ENCODE measurements at places on chromosomes 6 and 20. TPM values are rescaled to one million over a fixed set of nuclear protein-coding genes. Genes with fewer than 3 reads are reported as not detected.

Gene HLA-DQA2
- total RNA-seq, result 0.62 TPM

- H3K27me3 ChIP-seq, result no peaks in the 10 kb centered on the region
- peaks cover 41% of the 10 kb centered on the region for H3K4me1 ChIP-seq
- peaks cover 64% of the 10 kb centered on the region for H3K36me3 ChIP-seq
- H3K27ac ChIP-seq, result no peak overlapping the region
- no peak overlapping the region for H3K4me3 ChIP-seq
Measured at GRCh38 chr20:48704761-48705160, 123.0 kb downstream of the PREX1 start.

DNA sequence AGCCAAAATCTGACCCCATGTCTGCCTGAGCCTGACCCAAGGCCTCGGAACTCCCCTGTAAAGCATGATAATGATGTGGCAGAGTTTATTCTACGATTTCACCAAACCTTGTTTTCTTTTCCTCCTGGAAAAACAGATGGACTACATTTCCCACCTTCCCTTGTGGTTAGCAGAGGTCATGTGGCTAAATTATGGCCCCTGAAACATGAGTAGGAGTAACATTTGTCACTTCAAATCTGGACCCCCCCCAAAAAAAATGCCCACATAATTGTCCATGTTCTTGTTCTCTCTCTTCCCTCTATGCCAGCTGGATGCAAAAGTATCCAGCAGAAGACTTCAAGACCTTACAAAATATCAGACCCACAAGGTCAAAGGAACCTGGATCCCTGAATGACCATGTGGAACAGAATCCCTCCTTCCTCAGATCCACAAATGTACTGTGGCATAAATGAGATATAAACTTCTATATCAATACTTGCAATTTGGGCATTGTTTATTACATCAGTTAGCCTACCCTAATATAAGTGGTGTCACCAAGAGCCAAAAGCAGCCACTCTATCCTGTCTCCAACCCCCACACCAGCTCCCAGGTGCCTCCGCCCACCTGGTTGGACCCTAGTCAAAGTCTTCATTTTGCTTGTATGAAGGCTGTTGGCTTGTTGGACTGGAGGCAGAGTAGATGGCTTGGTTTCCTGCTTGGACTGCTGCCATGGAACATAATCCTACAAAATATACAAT is 1.4 kb downstream of the C20orf96 start:
- peaks cover 3% of the 10 kb centered on the region for H3K36me3 ChIP-seq
- DNase-seq, result no peak
- no peak overlapping the region for H3K4me3 ChIP-seq

- H3K4me1 ChIP-seq, result no peaks in the 10 kb centered on the region
- DNase-seq, result no peak
- no peaks in the 10 kb centered on the region for H3K36me3 ChIP-seq
- H3K27ac ChIP-seq, result no peak overlapping the region
Measured at GRCh38 chr6:138430361-138431145, 26.5 kb downstream of the HEBP2 start.

DNA sequence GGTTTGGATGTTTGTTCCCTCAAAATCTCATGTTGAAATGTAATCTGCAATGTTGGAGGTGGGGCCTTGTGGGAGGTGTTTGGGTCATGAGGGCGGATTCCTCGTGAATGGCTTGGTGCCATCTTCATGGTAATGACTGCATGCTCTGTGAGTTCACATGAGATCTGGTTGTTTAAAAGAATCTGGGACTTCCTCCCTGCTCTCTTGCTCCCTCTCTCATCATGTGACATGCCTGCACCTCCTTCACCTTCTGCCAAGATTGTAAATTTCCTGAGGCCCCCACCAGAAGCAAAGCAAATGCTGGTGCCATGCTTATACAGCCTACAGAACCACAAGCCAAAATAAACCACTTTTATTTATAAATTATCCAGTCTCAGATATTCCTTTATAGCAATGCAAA is 250.3 kb upstream of the PLN start:
- no peak for DNase-seq
- no peaks in the 10 kb centered on the region for H3K36me3 ChIP-seq
- H3K27me3 ChIP-seq, result peaks cover 13% of the 10 kb centered on the region
- no peaks in the 10 kb centered on the region for H3K4me1 ChIP-seq

Measured in activated CD4-positive, alpha-beta T cell treated with anti-CD3 and anti-CD28 coated beads, Interleukin-2, amount 10 ng/mL, durations not matched to agents 7 days and 5 days (primary cell).